T-helper 9 cell (primary cell): ENCODE measurements at places on chromosomes 5 and 9.

DNA sequence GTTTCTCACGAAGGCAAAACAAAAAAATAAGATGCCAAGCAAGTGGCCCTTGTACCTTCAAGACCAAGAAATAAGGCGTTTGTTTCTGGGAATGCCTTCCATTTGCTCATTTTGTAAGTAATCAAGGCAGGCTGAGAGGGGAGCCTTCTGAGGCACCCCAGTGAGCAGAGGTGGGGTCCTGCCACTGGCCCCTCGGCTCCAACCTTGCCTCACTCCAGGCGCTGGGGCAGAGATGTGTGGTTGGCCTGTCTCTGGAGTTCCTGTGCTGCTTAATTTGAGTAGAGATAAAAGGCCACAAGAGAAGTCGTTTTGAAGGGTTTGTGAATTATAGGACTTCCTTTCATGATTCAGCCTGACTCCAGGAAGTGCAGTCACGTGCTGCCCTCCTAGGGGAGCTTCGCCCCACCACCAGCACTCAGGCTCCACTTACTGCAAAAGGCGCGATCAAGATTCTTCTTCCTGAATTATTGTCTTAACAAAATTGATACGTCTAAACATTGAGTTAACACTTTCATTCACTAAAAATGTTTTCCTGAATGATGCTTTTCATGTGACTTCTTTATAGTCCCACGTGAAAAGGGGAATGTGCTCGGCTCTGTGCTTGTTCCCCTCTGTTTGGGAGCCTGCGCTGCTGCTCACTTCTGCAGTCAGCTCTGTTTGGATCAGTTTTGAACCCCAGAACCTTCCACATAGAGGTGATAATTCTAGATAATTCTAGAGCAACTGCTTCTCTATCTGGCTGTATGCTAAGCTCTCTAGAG is 13.7 kb downstream of the SYK start:
- no peak for DNase-seq

DNA sequence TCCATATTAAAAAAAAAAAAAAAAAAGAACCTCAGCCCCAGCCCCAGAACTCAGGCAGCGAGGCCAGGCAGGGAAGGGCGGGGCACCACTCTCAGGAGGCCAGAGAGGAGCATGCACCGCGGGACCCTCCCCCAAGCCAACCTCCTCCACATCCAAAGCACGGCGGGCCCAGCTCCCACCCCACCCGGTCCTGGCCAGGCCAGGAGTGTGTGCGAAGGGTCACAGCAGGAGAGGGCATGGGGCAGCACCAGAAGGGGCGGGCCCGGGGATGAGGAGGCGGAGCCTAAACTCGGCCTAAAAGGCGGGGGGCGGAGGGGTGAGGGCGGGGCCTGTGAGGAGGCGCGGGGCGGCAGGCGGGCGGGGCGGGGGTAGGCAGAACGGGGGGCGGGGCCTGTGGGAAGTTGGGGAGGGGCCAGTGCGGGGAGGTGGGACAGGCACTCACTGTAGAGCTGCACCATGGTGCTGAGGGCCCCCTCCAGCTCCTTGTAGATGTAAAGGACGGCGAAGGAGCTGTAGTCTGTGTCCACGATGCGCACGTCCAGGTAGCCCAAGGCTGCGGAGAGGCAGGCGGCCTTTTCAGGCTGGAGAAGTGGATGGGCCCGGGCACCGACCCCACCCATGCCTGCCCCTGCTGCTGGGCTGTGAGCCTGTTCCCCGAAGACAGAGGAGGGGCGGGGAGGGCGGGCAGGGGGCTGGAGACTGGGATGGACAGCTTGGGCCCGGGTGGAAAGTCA is 1.2 kb downstream of the LCN15 start:
- DNase-seq = peak; percentile 26

DNA sequence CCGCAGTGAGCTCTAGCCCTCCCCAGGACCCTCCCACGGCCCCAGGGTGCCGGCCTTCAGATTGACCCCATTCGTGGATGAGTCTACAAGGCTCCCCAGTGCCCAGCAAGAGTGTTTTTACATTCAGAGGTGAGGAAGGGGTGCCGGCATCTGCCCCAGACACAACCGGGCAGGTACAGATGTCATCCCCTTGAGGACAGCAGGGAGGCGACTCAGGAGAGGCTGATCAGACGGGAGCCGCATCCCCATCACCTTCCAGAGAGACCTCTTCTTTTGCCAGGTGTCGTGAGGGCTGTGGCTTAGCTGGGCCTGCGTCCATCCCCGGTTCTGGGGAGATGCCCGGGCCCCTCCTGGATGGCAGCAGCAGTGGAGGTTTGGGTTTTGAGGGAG is 4.3 kb upstream of the LRRC14B start:
- no peak for DNase-seq

DNA sequence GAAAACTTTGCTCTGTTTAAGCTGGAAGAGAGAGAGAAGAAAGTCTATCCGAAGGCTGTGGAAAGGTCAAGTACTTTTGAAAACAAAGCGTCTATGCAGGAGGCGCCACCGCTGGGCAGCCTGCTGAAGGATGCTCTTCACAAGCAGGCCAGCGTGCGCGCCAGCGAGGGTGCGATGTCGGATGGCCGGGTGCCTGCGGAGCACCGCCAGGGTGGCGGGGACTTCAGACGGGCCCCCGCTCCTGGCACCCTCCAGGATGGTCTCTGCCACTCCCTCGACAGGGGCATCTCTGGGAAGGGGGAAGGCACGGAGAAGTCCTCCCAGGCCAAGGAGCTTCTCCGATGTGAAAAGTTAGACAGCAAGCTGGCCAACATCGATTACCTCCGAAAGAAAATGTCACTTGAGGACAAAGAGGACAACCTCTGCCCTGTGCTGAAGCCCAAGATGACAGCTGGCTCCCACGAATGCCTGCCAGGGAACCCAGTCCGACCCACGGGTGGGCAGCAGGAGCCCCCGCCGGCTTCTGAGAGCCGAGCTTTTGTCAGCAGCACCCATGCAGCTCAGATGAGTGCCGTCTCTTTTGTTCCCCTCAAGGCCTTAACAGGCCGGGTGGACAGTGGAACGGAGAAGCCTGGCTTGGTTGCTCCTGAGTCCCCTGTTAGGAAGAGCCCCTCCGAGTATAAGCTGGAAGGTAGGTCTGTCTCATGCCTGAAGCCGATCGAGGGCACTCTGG is 32.6 kb downstream of the CD180 start:
- no peak for DNase-seq

DNA sequence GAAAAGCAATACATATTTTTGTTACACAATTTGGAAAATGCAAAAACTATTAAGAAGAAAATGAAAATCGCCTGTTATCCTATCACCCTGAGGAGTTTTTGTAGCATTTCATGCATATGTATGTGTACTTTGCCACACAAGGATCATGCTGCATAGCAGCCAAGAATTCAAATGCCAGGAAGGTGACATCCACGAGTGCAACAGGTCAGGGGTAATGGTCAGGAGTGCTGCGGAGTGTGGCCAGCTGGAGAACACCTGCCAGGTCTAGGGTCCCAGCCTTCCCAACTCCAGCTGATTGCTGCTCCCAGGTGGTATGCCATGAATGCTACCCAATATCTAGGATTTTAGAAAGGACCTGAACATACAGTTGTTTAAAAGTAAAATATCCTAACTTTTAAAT is 617.1 kb downstream of the PRELID2 start:
- DNase-seq = no peak

DNA sequence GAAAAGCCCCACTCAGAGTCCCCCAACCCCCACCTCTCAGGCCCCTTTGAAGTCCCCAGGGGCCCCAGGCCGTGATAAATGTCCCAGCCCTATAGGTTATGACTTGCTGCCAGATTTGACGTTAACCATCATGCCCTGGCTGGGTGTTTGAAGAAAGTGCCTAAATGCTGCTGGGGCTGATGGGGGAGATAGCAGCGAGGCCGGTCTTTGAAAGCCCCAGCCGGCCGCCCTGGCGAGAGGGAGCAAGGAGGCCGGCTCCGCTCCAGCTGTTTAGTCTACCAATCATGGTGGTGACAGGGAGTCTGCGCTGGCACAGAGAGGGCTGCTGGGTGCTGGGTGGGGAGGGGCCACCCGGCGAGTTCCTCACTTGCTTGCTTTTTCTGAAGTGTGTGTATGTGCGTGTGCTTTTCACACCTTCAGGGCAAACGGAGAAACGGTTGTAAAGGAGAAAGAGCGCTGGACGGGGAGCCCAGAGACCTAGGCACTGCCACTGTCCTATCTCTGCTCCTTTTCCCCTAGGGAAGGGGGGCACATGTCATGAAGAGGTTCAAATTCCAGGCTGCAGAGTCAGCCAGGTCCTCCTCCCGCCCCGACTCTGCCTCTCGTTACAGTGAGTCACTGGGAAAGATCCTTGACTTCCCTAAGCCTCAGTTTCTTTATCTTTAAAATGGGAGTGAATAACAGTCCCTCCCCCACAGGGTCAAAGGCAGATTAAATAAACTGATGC is 126.1 kb upstream of the HAND1 start:
- no peak for DNase-seq

DNA sequence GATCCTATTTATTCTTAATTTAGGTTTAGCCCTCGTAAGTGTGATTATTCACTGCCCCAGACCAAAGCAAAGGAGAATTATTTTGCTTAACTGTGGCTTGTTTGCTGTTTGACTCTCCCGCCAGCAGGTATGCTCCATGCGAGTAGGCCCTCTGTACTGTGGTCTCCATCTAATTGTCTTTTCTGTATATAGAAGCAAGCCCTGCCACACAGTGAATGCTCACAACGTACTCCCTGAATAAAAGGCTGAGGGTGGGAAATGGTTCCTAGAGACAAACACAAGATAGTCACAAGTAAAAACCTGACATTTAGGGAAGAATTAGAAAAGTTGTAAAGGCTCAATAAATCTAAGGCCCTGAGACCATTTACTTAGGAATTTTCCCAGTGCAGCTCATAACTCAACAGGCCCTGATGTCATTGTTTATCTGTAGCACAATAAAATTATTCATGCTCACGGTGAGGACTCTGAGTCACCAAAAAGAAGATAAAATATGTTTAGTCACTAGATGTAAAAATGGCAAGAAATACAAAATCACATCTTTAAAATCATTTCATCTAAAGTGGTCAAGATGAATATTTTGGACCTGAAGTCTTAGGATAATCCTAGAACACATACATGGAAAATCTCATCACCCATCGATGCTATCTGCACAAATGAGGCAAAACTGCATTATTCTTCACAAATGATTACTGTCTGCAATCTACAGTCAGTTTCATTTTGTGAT is 473.2 kb downstream of the ENC1 start:
- no peak for DNase-seq

- DNase-seq = no peak
These were observed 243.8 kb downstream of the COX7C start for GRCh38 chr5:86861512-86861911.

DNA sequence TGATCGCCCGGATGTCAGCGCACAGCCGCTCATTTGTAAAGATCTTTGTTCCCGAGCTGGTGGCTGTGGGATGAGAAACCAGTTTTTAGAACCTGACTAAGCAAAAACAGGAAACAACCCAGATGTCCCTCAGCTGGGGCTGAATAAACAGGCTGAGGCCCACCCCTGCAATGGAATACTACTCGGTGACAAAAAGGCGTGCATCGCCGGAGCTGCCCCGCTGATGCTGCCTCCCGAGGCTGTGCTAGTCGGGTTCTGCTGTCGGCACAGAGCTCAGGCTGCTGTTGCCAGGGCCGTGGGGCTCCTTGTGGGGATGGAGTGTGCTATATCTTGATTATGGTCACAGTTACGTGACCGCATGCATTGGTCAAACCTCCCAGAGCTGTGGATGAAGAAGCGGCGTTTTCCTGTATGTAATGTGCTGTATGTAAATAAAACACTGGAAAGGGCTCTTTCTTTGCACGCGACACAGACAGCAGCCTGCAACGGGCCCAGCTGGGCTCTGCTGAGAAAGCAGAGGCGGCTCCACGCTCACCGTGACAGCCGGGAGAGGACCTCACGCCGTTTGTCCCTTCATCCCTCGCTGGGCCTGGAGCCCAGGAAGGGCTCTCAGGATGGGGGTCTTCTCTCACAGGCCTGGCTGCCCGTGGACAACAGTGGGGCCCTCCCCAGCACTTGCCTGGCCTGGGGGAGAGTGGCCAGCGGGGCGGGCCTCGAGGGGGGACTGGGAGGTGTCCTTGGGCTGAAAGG is 51.5 kb upstream of the RNU6ATAC start:
- no peak for DNase-seq

- no peak for DNase-seq
These were observed 468.5 kb downstream of the TAF11L14 start for GRCh38 chr5:18102733-18103132.

- DNase-seq = no peak
These were observed 6.0 kb downstream of the NR3C1 start for GRCh38 chr5:143397302-143398052.

DNA sequence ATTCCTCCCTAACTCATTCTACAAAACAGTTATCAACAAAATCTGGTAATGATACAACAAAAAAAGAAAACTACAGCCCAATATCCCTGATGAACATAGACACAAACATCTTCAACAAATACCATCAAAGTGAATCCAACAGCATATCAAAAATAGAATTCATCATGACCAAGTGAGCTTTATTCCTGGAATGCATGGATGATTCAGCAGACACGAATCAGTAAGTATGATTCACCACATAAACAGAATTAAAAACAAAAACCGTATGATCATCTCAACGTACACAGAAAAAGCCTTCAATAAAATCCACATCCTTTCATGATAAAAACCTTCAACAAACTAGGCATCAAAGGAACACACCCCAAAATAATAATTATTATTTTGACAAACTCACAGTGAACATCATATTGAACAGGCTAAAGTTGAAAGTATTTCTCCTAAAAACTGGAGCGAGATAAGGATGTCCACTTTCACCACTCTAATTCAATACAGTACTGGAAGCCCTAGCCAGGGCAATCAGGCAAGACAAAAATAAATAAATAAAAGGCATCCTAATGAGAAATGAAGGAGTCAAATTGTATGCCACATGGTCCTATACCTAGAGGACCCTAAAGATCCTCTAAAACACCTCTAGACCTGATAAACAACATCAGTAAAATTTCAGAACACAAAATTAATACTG is 305.1 kb upstream of the RGMB start:
- no peak for DNase-seq

- DNase-seq = no peak
These were observed 54.0 kb upstream of the SLIT3 start for GRCh38 chr5:169354921-169355320.
